ENCODE measurements at places on chromosomes 2 and 18.

- DNase-seq: no peak
Measured at GRCh38 chr2:230170532-230170931, 49.3 kb downstream of the SP110 start.

- DNase-seq: no peak
Measured at GRCh38 chr2:222671259-222672067, at the start of gene MOGAT1. Gene MOGAT1 (plus strand): TSS chr2:222671658. CDS start chr2:222671786, 128 bp downstream.

- no peak for DNase-seq
Measured at GRCh38 chr2:74777161-74777900, 56.6 kb upstream of the HK2 start.

DNA sequence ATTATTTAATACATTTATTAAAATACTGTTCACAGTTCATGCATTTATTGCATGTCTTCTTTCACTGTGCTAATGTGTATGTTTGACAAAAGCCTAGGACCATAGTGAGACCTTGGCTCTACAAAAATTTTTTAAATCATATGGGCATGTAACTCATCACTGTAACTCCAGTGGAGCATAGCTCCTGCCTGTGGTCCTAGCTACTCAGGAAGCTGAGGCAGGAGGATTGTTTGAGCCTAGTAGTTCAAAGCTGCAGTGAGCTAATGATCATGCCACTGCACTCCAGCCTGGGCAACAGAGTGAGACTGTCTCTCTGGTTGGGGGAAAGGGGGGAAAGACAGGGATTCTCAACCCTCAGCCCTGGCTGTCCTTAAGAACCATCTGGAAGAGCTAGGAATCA is 137.8 kb downstream of the PRKCE start:
- DNase-seq: no peak

GRCh38 chr2:1486670-1487069 is 73.4 kb downstream of the TPO start:
- DNase-seq: no peak

- no peak for DNase-seq
Measured at GRCh38 chr2:206530727-206531126, 87.4 kb downstream of the ADAM23 start.

DNA sequence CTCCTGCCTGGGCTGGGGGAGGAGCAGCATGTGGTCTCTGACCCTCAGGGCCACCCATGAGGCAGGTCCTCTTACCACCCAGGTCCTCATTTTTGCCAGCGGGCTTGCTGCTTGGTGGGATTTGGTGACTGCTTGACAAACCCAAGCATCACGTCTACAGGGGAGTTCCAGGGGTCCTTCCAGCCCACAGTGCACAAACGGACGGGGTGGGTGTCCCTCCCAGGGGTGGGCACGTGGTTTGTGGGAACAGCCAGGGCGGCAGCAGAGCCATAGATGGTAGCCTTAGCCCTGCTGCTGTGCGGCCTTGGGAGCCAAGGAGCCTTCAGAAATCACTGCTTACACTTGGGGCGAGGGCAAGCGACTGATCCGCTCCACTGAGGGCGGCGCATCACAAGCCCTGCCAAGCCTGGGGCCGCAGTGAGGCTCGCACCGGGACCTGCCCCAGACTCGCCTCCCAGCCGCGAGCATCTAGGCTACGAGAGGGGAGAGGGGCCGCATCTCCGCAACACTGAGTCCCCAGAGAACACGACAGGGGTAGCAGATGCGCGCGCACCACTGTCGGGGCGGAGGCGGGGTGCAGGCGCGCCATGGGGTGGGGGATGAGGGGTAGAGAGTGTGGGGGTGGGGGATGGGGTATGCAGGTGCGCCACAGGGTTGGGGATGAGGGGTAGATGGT is 36.9 kb downstream of the SNED1 start:
- DNase-seq: no peak

GRCh38 chr2:12852135-12852534 is 135.4 kb downstream of the TRIB2 start:
- no peak for DNase-seq

DNA sequence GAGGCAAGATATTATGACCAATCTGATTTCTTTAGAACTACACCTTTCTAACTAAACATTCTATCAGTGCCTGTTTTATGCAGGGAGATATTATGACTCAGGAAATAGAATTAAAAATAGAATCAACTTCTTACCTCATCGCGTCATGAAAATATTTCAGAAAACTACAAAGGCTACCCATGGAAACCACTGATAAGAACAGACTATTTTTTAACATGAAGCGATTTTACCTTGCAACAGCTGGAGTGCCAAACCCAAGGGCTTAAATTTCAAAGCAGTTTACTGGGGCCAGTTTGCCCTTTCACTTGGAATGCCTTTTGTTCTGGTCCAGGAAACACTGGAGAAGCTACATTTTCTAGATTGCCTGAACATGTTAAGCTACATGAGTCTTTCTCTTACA is 304.8 kb upstream of the CCDC68 start:
- no peak for DNase-seq

DNA sequence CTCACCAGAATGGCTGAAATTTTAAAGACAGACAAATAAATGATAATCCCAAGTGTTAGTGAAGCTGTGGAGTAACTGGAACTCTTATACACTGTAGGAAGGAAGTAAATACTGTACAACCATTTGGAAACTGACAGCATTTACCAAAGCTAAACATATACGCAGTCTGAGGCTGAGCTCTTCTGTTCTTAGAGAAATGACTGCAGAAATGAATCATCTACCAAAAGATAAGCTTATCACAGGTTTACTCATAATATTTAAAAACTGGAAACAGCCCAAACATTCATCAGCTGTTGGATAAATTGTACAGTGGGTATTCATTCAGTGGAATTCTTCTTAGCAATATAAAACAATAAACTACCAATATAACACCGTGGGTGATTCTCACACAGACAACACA is 218.2 kb upstream of the RAB12 start:
- DNase-seq: no peak

- no peak for DNase-seq
Measured at GRCh38 chr2:58030771-58031170, 15.8 kb upstream of the VRK2 start.

GRCh38 chr2:207188626-207189419 is 23.1 kb upstream of the KLF7 start:
- DNase-seq: no peak

DNA sequence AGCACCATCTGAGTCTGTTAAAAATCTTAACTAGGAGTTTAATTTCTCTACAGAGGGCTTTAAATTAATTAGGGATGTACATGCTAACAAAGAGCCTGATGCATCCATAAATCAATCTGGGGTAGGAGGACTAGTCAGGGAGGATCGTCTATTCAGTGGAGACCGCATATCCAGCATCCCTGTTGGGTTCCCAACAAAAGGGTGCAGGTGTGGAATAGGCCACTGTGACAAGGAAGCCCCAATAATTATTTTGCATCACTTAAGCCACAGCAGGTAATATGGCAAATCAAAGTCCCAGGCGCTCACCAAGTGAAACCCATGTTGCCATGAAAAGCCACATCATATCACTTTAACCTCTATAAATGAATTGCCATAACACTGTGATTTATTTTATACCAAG is 392.3 kb downstream of the NCKAP5 start:
- no peak for DNase-seq

DNA sequence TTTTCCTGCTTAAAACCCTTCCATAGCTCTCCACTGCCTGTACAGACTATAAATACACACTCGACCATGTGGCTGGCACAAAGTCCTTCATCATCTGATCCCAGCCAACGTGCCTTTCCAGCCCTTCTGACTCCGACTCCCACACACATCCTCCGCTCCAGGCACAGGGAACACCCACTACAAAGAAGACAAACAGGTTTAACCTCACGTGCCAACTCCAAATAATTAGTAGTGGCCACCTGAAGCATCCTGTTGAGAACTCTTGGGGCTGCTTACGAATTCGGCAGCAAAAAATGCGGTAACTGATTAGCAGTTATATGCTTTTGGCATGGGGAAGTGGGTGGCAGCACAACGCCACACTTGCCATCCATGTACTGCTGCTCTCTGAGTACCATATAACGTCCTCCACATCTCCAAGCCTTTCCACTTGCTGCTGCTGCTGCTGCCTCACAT is 12.1 kb downstream of the SPIRE1 start:
- DNase-seq: no peak

DNA sequence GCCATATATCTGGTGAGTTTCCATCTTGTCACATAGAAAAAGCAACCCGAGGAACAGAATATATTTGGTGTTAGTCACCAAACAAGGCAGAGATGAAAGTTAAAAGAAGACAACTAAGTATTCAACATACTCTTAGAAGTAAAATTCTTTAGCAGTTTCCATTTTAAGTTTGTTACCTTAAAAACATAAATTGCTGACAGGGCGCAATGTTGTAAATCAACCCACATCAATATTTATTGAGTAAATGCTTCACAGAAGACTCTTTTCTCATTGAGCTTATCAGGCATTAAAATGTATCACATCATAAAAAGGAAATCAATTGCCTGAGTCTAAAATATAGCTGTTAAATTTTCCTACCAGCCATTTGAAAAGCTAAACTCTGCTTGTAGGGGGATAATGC is 603.0 kb downstream of the FBXO15 start:
- DNase-seq: no peak

DNA sequence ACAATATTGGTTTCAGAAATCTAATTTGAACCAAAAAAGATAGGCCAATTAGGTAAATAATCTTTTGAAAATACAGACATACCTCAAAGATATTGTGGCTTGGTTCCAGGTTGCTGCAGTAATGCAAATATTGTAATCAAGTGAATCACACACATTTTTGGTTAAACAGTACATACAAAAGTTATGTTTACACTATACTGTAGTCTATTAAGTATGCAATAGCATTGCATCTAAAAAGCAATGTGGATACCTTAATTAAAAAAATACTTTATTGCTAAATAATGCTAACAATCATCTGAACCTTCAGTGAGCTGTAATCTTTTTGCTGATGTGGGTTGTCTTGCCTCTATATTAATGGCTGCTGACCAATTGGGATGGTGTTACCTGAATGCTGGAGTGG is 67.3 kb downstream of the KYNU start:
- no peak for DNase-seq

Data from amniotic stem cell (primary cell).